ENCODE measurements at places on chromosomes 16 and 17.

- no peak for DNase-seq
Measured at GRCh38 chr16:86557587-86557986, 2.6 kb upstream of the MTHFSD start.

- no peak for DNase-seq
Measured at GRCh38 chr17:42598905-42599304, 10.3 kb downstream of the RETREG3 start.

DNA sequence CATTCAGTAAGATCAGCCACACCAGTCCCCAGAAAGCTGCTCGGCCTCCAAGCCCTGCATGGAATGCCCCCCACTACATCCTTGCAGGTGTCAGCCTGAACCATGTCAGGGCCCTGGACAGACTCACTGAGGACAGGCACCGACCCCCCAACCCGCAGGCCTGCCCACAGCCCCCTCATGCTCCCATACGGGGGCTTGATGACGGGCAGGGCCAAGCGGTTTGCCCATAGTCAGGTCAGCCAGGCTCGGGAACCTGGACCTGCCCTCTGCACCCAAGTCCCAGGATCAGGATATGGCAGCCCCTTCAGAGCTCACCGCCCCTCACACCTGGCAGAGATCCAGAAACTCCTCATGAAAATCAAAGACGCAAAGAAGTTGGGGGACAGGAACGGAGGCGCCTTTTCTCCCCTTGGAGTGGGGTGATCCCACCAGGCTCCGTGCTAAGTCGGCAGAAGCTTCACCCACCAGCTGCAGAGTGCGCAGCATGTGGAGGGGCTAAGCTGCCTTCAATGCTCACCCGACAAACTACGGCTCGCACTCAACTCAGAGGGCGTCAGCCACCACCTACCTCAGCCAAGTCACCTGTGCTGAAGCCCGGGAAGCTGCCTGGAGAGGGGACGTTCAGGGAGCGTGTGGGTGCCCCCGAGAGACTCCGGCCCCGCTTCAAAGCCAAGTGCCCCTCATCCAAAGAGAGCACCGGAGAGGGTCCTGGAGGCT, 26.5 kb downstream of the GNPTG start:
- no peak for DNase-seq

- no peak for DNase-seq
Measured at GRCh38 chr17:61307905-61308886, 91.4 kb upstream of the TBX2 start.

- DNase-seq = no peak
Measured at GRCh38 chr16:11880007-11880406, 28.7 kb upstream of the RSL1D1 start.

- DNase-seq = no peak
Measured at GRCh38 chr17:70407506-70407905, 238.2 kb downstream of the KCNJ2 start.
